Activated T-cell treated with anti-CD3 and anti-CD28 coated beads, Interleukin-2, amount 50 U/mL, for 72 hours (primary cell): ENCODE measurements at places on chromosomes 5 and 9.

DNA sequence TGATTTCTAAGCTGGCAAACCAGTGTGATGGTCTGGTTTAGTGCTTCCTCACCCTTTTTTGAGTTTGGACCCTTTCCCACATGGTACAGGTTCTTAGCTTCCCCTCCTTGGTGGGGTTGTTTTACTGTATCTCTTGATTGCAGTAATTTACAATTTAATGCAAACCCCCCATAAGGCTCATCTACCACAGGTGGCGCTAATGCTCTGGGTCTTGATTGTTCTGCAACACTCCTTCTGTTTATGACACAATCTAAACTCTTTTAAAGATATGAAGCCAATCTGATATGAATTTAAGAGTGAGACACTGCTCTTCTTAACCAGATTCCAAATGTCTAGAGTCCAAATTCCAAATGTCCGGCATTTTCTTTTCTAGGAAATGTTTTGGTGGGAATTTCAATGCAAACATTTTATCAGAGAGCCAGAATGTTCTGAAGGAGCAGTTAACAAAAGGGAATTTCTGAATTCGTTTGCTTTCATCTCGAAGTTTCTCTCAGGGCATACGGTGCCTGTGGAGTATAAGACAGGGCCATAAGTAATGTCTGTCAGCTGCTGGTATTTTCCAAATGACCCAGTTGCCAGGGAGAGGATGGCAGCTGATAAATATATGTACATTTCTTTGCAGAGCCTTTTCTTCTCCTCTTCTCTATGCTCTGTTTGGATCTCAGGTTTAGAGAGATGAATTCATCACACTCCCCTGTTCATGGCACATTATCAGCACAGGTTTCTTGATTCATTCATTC lies 246.8 kb downstream of the ARHGAP26 start:
- H3K4me3 ChIP-seq: no peak overlapping the region
- peak; percentile 75 for DNase-seq
- H3K27ac ChIP-seq: no peak overlapping the region
- H3K36me3 ChIP-seq: peaks cover 7% of the 10 kb centered on the region

DNA sequence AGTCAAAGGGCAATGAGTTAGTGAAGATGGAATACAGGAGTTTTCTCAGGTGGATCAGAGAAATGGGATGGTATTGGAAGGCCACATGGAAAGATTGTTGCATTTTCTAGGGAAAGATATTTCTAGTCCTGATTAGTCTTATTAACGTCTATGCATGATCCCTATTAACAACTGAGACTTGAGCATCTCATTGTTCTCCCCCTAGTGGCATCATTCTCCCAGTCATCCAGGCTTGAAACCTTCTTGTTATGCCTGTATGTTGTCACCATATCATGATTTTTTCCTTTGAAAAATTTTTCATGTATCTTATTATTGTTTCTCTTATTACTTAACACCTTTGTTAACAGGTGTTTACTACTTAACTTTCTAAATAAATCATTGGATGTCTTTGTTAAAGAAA lies 34.4 kb downstream of the KIF2A start:
- H3K27me3 ChIP-seq: no peaks in the 10 kb centered on the region
- peaks cover 8% of the 10 kb centered on the region for H3K36me3 ChIP-seq
- peaks cover 65% of the 10 kb centered on the region for H3K4me1 ChIP-seq
- peak overlapping the region; percentile 23 for H3K4me3 ChIP-seq

- H3K4me1 ChIP-seq: no peaks in the 10 kb centered on the region
- H3K4me3 ChIP-seq: no peak overlapping the region
- no peaks in the 10 kb centered on the region for H3K36me3 ChIP-seq
- H3K27ac ChIP-seq: no peak overlapping the region
- no peak for DNase-seq
Observed at GRCh38 chr5:27328480-27328879, 290.1 kb upstream of the CDH9 start.

GRCh38 chr5:60173667-60174066 lies 280.1 kb upstream of the PDE4D start:
- DNase-seq: no peak
- H3K27ac ChIP-seq: no peak overlapping the region
- no peaks in the 10 kb centered on the region for H3K4me1 ChIP-seq
- no peak overlapping the region for H3K4me3 ChIP-seq
- H3K36me3 ChIP-seq: no peaks in the 10 kb centered on the region
- no peaks in the 10 kb centered on the region for H3K27me3 ChIP-seq
